ENCODE measurements at places on chromosomes 3 and 15. TPM values are rescaled to one million over a fixed set of nuclear protein-coding genes. Genes with fewer than 3 reads are reported as not detected.

DNA sequence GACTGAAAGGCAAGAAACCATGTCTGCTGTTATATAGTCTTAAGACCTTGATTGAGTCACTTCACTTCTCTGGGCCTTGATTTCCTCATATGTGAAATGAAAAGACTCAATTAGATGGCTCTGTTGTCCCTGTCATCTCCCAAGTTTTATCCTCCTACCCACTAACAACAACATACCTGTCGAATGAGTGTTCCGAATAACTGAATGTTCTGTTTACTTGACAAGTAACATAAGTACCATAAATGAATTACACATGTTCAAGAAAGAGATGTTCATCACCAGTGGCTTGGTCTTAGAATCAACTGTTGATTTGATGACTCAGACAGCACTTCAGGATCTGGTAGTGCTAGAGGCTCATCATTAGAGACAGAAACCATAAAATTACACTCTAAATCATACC is 311.7 kb downstream of the VPS13C start:
- no peak for DNase-seq

- DNase-seq: no peak
Measured at GRCh38 chr3:43692971-43693370, 2.2 kb downstream of the ABHD5 start.

The KLHL40 gene
- not detected for total RNA-seq

DNA sequence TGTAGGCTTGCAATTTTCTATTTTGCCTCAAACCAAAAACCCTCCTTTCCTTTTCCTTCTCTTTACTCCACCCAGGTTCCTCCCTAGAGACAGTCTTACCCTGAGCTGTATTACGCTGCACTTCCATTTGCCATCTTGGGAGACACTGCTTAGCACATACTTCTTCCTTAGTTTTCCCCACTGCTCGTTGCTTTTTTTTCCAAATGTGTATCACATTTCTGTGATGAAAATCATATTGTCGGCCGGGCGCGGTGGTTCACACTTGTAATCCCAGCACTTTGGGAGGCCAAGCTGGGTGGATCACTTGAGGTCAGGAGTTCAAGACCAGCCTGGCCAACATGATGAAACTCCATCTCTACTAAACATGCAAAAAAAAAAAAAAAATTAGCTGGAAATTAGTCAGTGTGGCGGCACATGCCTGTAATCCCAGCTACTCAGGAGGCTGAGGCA is 29.5 kb downstream of the POPDC2 start:
- DNase-seq: no peak

The CAND2 gene
- 44.6 TPM for total RNA-seq
